ENCODE measurements at places on chromosomes 11 and 22.
A peak's percentile ranks its signal among the peaks of the same experiment; 100 is the strongest.

GRCh38 chr22:42626951-42627625 lies 12.4 kb upstream of the POLDIP3 start:
- DNase-seq = no peak

GRCh38 chr22:37357446-37358075 lies 69.7 kb downstream of the ELFN2 start:
- DNase-seq = no peak

DNA sequence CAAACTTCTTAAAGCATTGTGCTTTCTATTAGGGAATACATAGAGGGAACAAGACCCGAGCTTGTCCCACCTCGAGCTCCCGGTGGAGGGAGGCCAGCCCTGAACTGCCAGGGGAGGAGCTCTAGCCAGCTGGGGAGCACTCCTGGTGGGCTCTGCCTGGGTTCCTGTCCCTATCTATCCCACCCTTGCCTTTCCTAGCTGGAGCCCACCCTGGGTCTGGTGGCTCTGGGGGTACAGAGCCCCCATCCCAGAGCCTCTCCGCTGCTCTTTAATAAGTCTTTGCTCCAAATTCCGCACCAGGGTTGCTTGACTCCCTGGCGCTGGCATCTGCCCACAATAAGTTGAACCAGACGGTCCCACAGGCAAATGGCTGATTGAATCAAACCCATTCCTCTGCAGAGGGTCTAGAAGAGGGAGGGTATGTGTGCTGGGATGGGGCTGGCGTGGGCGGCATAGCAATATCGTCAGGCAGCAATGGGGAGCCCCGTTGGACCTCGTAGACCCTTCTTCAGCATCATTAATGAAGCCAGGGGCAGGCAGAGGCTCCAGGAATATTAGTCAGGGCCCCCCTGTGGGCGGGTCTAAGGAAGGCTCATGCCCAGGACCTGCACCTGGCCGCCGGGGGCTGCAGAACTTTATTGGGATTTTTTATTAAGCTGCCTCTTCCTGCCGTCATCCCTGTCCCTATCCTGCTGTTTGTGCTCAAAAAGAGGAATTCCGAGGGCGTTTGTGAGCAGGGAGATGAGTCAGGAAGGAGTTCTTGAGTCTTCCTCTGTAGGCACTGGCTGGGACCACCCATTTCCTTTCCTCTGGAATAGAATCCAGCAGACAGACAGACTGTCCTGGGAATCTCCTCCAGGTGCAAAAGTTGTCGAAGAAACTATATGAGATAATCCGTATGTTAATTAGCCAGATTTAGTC lies 38.5 kb upstream of the RIC3 start:
- DNase-seq = peak; percentile 23

DNA sequence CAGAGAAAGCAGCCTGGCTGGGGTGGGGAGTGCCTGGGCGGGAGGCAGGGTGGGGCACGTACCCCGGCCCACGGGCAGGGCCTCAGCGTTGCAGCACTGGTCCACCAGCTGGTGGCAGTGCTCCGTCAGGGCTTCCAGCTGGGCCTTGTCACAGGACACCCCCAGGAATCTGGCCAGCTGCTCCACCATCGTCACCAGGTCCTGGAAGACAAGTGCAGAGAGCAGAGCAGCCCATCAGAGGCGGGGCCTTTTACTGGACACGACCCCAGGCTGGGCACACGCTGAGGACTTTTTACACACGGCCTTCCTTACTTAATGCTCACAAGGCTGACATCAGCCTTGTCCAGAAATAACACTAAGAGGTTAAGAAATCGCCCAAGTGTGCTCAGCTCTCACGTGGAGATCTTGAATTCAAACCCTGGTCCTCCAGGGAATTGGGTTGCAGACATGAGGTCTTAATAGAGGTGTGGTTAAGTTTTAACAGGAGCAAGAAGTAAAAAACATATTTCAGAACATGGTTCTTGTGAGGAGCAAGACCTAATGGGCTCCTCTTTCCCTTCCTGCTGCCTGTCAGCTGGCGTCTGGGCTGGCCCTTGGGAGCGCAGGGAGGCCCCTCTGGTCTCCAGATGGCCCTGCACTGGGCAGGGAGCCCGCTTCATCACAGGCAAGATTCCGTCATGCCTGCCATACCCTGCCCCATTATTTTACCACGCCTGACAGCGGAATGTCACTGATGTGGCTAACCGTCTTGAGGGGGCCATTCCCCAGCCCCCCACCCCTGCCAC lies 17.1 kb upstream of the EFCAB6 start:
- no peak for DNase-seq

- no peak for DNase-seq
Measured at GRCh38 chr11:85685820-85686459, at the start of gene CCDC89. TSS of gene CCDC89 (minus strand) at chr11:85686195. CDS start at chr11:85686130, 65 bp downstream.

DNA sequence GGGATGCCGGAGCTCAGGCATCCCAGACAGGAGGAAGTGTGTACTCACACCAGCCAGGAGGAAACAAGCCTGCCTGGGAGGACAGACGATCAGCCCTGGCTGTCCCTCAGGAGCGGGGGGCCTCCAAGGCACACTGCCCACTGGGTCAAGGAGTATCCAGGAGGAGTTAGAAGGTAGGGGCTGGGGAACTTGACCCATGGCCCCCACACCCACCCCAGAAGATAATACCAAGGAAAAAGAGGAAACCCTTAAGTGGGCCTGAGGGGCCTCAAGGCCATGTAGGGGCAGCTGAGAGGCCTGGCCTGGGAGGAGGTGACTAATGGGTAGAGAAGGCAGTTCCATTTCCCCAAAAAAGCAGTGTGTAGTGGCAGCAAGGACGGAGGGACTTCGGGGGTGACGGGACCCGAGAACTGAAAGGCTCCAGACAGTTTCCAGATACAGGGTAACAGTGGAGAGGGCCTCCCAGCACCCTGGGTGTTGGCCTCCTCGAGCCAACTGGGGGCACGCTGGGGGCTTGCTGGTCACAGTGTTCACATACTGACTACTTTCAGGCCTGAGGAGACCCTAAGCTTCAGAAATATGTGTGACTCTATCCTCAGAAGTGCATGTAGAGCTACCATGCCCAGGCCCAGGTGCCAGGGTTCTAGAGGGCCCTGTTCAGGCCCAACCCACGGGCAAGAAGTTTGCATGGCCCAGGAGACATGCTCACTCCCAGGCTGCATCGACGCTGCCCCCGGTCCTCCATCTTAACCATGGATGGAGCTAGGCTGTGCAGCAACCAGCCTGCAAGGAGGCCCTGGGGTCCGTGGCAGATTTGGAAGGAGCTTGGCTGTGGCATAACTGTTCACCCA lies 75.7 kb upstream of the PITPNB start:
- no peak for DNase-seq

DNA sequence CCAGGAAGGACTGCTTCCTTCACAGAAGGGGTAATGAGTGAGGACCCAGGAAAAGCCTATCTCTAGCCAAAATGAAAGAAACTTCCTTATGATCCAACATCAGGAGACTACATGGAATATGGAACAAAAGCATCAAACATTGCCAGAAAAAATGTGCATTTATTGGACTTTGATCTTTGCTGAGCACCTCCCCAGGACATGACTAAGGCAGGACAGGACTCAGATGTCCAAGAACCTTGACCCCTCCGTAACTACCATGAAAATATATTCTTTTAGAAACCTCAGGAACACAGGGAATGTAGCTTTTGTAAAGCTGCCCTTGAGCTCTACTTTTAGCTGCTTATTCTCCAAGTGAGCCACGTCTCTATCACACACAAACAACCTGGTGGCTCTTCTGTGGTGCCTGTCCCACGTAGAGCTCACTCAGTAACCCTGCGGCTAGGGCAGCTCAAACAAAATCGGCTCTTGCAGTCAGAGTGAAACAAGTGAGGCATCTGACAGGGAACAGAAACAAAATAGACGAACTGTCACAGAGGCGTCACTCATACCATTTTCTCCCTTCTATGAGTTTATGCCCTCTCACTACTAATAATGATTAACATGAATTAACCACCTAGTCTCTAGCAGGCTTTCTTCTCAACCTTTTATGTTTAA lies 471.5 kb upstream of the API5 start:
- no peak for DNase-seq

All from activated CD8-positive, alpha-beta memory T cell treated with anti-CD3 and anti-CD28 coated beads, Interleukin-2, amount 50 U/mL, for 48 hours (primary cell).